Stimulated activated CD8-positive, alpha-beta memory T cell treated with anti-CD3 and anti-CD28 coated beads, Interleukin-4, amount 100 ng/mL, for 1 hour (primary cell): ENCODE measurements at places on chromosomes 6 and 20.

DNA sequence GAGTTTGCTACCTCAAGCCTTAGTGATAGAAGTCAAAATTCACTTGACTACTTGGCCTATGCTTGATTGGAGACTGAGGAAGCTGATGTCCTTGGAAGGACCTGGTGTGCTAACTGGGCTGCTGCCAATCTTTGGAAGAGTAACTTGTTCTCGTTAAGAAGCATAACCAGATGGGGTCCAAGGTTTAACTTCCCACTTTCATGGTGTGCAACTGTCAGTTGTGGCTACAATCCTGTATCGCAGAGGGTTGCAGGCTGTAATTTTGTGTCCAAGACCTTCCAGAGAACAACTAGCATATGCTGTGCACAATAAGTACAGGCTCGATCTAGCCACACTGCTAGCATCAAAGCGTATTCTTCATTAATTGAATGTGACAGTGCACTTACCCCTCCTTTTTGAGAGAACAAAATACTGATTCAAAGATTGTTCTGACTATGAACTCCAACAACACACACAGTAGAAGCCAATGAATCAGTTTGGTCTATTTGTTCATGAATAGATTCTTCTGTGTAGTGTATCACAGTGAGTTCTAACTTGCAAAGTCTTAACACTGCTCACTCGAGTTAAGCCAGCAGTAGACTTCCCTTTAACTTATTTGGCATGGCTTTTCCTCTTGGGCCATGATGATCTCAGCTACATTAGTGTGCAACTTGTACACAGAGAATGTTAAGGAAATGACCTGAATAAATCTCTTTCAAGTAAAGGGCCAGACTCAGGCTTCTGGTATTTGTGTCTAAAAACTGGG, 15.8 kb upstream of the PLCB1 start:
- DNase-seq: no peak

DNA sequence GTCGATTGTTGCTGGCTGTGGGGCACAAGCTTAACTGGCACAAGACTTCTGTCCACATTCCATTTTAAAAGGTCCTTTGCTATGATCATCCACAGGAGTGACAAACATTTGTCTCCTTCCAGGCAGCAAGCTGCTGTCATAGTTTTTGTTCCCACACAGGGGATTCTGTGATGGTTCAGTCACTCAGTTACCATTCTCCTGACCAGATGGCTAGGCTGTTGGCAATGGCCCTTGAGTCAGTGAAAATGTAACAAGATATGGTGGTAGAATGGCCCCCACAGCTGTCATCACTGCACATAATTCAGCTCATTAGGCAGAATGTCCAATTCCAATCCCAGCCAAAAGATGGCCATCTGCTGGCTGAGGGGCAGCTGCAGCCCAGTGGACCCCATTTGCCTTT, 13.7 kb downstream of the BPIFA1 start:
- DNase-seq: no peak

DNA sequence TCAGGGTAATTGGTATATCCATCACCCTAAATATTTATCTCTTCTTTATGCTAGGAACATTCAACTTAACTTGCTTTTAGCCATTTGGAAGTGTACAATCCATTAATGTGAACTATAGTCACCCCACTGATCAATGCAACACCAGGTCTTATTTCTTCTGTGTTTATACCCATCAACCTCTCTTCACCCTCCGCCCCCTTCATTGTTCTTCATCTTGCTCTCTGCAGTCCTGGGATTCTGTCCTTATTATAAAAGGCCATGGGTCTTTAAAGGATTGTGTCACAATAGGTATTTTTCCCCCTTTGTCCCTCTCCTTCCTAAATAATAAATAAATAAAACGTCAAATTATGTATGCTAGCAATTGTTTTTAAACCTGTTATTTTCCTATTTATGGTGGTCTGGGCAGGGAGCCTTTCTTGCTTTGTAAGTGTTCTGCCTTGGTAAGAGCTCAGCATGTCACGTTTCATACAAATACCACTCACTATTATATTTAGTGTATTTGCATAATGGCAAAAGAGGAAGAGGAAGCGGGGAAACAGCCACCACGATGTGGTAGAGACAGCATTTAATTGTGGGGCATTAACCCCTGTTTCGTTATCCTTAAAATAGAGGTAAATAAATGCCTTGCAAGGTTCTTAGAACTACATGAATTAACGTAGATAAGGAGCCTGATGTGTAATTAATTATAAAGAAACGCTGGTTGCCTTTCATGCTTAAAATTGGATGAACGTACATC, 1.9 kb downstream of the ABRACL start:
- DNase-seq: no peak

DNA sequence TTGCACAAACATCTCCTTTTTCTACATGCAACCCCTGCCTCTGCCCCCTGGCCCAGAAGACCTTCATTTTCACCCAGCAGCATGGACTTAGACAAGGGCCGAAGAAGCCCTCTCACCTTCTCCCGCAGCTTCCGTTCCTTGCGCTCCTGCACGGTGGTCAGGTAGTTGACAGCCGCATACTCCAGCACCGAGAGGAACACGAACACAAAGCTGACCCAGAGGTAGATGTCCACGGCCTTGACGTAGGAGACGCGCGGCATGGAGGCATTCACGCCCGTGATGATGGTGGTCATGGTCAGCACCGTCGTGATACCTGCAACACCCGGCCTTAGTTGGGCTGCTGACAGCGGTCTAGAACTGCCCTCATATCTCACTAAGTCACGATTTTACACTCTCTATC, 47.1 kb upstream of the GABRR1 start:
- no peak for DNase-seq

DNA sequence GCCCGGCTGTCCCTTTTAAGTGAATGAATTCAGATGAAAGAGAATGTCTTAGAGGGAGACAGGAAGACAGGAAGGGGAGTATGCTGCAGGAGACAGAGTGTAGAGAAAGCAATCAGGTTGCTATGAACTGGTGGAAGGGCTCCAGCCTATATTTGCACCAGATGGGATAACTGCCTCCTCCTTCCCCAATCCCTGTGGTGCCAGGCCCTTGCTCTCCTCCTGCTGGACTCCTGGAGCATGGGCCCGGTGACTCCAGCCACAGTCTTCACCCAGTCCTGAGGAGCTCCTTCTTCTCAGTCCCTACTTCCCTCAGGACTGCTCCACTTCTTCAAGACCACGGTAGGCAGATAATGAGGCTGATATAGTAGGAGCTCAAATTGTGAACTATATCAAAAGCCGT, 91.8 kb downstream of the TMEM200A start:
- DNase-seq: no peak

- no peak for DNase-seq
Measured at GRCh38 chr20:41776421-41776820, 158.2 kb upstream of the CHD6 start.
